ENCODE measurements at places on chromosomes 2 and 18.

GRCh38 chr18:35386600-35387100 lies 9.5 kb upstream of the ZNF396 start:
- peak; percentile 86 for DNase-seq

DNA sequence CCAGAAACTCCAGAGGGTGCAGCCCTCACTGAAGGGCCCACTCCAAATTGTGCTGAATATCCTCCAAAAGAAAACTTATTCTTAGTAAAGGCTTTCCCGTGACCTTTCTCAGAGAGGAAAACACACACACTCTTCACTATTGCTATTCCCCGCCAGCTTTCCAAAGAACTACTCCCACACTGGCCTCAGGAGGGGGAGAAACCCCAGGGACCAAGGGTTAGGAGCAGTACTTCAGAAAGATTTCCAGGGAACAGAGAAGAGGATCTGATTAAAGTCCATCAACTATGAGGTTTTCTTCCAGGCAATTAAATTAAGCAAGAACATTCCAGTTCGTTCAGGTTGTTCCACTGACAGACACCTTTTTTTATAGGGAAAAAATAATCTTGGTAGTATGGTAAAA lies 150.2 kb downstream of the TTC32 start:
- no peak for DNase-seq

- DNase-seq = no peak
These were observed 49.5 kb downstream of the TIMM21 start for GRCh38 chr18:74197705-74198341.

DNA sequence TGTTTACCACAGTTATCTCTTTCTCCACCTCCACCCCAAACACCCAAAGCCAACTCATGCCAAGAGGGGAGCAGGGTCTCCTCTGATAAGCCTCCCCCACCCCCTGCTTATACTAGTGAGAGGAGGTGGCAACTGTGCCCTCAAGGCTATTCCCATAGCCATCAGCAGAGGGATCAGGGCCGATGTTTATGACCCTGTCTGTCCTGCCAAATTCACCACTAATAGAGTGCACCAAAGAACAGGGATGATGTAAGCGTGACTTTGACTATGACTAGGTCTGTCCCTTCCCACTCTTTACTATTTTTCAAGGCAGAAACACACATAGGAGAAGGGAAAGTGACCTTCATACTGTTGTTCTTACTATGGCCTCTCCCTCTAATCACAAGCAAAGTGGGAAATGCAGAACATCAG lies 74.6 kb downstream of the CLHC1 start:
- peak; percentile 96 for DNase-seq

DNA sequence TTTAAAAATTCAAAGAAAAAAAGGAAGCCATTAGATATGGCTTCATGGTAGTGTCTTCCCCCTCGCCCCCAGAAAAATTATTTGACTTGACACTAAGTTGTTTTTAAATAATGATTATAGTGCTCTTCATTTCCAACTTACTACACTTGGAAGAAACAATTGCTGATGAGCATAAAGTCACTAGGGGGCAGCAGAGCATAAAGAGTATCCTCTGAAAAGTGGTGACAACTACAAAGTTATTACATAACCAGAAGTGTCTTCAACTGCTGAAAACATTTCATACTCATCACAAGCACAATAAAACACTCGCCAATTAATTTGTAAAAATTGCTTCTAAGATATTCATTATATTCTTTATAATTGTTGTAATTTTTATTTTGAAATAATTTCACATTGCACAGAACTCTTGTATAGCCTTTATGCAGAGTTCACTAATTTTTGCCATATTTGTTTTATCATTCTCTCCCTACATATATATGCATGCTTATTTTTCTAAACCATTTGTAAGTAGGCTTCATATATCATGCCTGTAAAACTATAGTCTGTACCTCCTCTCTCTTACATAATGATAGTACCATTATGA lies 54.9 kb downstream of the EXOC6B start:
- peak; percentile 84 for DNase-seq

DNA sequence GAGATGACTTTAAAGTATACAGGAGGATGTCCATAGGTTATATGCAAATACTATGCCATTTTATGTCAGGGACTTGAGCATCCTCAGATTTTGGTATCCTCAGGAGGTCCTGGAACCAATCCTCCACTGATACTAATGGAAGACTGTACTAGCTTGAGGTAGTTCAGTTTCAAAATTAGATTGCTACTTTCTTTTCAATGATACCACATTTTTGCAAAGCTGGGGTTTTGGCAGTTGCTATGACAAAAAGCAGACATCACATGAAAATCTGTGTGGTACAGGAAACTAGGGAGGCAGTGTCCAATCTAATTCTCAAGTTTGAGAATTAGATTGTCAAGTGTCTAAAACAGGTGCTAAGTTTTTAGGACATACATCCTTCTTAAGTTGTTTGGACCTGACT lies 14.2 kb downstream of the EHBP1 start:
- no peak for DNase-seq

- DNase-seq = peak; percentile 48
These were observed 76.3 kb upstream of the WDSUB1 start for GRCh38 chr2:159362816-159363251.

DNA sequence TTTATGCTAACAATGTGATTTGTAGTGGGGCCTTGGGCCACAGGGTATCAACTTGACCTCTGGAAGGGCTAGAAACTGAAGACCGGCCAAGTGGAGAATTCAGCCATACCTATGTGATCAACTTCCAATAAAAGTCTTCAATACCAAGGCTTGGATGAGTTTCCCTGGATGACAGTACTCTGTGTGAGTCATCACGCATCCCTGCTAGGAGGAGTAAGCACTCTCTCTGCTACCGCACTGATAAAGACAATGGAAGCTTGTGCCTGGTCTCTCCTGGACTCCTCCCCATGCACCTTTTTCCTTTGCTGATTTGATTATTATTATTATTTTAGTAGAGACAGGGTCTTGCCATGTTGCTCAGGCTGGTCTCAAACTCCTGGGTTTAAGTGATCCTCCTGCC lies 58.1 kb downstream of the SKA1 start:
- DNase-seq = no peak

DNA sequence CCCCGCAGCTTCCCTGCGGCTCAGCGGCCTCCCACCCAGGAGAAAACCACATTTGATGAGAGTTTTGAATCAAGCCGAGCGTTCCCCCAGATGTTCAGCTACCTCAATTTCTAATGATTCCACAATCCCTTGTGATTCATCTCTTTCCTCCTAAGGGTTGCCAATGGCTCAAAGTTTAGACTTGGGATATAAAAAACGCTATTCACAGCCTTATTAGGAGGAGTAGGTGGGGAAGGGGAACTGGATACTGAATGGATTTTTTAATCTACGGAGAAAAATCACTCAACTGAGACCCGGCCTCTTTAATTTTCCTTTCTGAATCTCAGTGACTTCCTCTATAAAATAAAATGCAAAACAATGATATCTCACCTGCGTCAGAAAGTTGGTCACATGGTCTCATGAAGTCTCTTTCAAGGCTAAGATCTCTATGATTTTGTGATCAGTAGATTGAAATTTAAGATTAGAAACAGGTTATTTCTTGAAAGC lies 192.6 kb upstream of the TCF4 start:
- DNase-seq = no peak

DNA sequence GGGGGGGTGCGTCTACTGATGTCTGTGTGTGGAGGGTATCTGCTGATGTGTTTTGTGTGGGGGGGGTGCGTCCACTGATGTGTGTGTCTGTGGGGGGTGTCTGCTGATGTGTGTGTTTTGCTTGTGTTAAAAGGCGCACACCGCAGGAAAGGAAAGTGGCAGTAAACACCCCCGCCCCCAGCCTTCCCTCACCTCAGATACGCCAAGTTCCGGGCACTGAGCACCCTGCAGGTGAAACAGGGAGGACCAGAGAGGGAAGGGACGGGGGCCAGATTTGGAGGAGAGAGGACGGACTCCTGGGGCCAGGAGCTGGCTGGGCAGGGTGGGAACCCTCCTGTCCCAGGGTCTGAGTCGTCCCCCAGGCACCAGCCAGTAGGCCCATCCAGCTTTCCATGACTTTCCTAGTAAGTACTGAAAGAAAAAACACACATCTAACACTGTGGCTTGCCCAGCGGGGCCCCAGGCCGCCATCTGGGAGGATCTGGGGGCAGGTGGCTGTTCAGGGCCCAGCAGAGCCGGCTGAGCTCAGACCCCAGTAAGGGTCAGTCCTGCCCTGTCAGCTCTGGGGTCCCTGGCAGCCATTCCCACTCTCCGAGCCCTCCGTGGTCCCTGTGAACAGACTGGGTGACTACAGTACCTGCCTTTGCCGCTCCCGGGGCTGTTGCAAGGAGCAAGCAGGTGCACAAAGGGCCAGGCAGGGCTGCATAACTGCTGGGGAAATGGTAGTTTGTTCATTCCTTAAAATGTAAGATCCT lies 126.9 kb downstream of the NFATC1 start:
- no peak for DNase-seq

DNA sequence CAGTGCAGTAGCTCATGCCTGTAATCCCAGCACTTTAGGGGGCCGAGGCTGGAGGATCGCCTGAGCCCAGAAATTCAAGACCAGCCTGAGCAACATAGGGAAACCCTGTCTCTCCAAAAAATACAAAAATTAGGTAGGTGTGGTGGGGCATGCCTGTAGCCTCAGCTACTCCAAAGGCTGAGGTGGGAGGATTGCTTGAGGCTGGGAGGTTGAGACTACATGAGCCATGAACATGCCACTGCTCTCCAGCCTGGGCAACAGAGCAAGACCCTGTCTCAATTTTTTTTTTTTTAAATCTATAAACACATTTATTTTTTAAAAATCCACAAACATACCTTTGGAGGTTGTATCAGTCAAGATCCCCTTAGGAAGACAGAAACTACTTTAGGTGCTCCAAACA lies 326.3 kb downstream of the EPHA4 start:
- DNase-seq = no peak

- no peak for DNase-seq
These were observed 1.4 kb downstream of the PRKD3 start for GRCh38 chr2:37323176-37323780.

GRCh38 chr2:220191737-220192136 lies 564.3 kb downstream of the SLC4A3 start:
- DNase-seq = no peak

DNA sequence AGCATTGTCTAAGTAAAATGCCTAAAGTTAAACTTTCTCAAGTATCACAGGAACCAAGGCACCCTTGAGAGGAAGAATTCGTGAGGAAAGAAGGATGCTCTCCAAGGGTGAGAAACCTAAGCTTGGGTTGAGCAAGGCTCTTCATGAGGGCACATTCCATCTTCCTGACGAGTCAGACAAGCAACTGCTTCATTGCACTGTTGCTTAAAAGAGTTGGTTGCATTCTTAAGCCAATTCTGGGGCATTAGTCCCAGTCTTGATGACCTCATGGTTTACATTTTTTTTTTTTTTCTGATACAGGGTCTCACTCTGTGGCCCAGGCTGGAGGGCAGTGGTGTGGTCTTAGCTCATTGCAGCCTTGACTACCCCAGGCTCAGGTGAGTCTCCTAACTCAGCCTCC lies 237.5 kb downstream of the ACTR3 start:
- no peak for DNase-seq

DNA sequence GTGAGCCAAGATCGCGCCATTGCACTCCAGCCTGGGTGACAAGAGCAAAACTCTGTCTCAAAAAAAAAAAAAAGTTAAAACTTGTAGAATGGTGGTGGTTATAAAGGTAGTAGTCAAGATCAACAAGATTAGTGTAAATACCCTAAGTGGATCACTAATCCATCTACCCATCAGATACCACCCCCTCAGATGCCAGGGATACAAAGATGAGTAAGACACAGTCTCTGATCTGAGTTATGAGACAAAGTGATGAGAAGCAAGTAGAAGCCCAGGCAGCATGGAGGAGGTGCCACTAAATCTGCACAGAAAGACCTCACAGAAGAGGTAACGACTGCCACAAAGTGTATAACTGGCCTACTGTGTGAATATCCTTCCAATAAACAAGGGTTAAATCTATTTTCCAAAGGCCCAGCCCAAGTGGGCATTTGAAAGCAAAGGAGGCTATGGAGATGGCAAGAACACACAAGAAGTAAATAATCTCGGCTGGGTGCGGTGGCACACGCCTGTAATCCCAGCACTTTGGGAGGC lies 20.2 kb downstream of the NFE2L2 start:
- no peak for DNase-seq

DNA sequence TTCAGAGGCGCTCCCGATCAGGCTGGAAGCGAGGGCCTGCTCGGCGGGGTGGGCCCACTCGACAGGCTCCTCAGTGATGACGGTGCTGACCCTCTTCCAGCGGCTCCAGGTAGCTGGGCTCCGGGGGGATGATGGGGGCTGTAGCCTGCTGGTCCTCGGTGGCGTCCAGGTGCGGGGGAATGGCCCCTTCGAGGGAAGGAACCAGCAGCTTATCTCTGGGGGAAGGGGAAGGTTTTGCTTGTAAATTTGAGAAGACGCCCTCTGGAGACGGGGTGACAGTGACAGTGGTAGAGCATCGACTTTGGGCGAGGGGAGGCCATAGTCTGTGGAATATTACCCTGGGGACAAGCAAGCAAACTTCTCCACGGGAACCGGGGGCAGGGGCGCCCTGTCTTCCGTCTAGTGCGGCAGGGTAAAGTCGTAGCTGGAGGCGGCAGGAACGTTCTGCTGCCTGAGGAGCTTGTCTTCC lies 891.9 kb upstream of the LRRTM1 start:
- DNase-seq = no peak

- no peak for DNase-seq
These were observed 47.3 kb upstream of the MGAT5 start for GRCh38 chr2:134206573-134206972.

GRCh38 chr2:101987832-101988231 lies 3.9 kb upstream of the IL1R2 start:
- DNase-seq = no peak

- DNase-seq = no peak
These were observed 22.2 kb downstream of the SP3 start for GRCh38 chr2:173942861-173943523.

DNA sequence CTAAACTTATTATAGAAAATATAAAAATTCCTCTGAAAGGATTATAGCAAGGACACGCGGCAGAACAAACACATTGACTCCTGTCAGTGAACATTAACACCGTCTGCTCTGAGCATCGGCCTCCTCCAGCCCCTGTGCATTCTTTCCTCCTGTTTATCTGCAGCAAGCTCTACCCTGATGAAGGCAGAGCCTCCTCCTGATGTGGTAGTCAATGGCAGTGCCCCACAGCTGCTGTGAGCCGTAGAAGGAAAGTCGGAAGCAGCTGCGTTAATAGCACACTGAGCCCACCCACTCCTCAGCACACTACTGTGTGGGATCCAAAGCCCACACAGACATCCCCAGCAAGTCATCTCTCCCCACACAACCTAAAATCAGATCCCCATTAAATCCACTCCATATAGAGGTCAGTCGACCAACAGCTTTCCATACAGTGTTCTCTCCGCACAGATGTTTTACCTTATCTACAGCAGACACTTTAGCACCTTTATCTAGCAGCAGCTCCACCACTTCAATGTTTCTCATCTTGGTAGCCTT lies 41.0 kb downstream of the KIDINS220 start:
- DNase-seq = no peak

- DNase-seq = no peak
These were observed 85.9 kb upstream of the RTN4 start for GRCh38 chr2:55136138-55136541.

GRCh38 chr2:84038866-84039265 lies 420.2 kb downstream of the SUCLG1 start:
- peak; percentile 19 for DNase-seq

Data from hematopoietic multipotent progenitor cell treated with erythropoietin and hydrocortisone succinate and interleukin-3 and kit ligand, for 8 days (in vitro differentiated cells).